GM23248 (cell line): ENCODE measurements at places on chromosomes 6 and 20. TPM values are rescaled to one million over a fixed set of nuclear protein-coding genes. Genes with fewer than 3 reads are reported as not detected.

GGT7 gene
- total RNA-seq: 9.2 and 10.2 TPM in 2 replicates

TREM1 gene
- total RNA-seq: not detected in 2 replicates

PACRG gene
- total RNA-seq: 0.13 TPM in 1 of 2 replicates, not detected in the other

SMIM26 gene
- total RNA-seq: 54.9 and 115 TPM in 2 replicates

MLIP gene
- total RNA-seq: not detected in 2 replicates

SLC26A8 gene
- not detected in 2 replicates for total RNA-seq

OGFR gene
- 42.4 and 52.2 TPM in 2 replicates for total RNA-seq

DNA sequence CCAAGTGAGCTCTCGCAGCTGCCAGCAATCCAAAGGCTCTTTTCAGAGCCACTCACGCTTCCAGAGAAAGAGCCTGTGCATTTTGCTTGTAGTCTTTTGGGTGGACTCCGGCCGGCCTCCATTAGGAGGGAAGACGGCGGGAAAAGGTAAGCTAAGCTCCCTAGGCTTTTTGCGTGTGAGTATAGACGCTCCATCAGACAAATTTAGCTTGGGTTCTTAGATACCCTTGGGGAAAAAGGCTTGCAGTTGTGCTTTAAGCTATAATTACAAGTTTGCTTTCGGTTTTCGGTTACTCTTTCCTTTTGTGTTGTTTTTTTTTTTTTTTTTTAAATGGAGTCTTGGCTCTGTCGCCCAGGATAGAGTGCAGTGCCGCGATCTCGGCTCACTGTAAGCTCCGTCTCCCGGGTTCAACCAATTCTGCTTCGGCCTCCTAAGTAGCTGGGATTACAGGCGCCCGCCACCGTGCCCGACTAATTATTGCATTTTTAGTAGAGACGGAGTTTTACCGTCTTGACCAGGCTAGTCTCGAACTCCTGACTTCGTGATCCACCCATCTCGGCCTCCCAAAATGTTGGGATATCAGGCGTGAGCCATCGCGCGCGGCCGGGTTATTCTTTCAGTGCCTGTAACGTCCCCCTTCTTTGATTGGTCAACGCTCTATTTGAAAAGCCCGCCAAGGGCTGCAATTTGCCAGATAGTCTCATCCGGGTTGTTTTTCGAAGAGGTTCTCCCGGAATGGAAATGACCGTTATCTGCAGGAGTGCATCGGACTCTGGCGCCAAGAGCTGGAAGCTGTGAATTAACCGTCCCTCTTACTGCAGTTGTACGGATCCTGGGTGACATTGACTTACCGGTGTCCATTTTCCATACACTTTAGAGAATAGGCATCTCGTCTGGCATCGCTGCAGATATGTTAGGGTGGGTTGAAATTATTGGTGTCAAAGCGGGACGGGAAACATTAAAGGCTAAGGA is 18.1 kb downstream of the OR2B2 start:
- no peaks in the 10 kb centered on the region for H3K36me3 ChIP-seq
- H3K27me3 ChIP-seq: no peaks in the 10 kb centered on the region
- H3K4me1 ChIP-seq: peaks cover 3% of the 10 kb centered on the region; the same call in 1 of the 2 replicates
- peak overlapping the region; percentile 74 for H3K27ac ChIP-seq
- peak; percentile 98 for DNase-seq

GRCh38 chr6:131642987-131643611 is 6.0 kb downstream of the ENPP3 start:
- no peak overlapping the region for H3K4me3 ChIP-seq
- DNase-seq: peak; percentile 36
- no peaks in the 10 kb centered on the region for H3K27me3 ChIP-seq
- H3K27ac ChIP-seq: no peak overlapping the region

- H3K4me3 ChIP-seq: no peak overlapping the region
- H3K36me3 ChIP-seq: 0 out of 2 replicates have a peak, but pooled peaks cover 3% of the 10 kb centered on the region
- H3K4me1 ChIP-seq: peaks cover 27% of the 10 kb centered on the region
- DNase-seq: peak; percentile 33
Measured at GRCh38 chr6:127298475-127298874, 31.8 kb downstream of the RNF146 start.

DNA sequence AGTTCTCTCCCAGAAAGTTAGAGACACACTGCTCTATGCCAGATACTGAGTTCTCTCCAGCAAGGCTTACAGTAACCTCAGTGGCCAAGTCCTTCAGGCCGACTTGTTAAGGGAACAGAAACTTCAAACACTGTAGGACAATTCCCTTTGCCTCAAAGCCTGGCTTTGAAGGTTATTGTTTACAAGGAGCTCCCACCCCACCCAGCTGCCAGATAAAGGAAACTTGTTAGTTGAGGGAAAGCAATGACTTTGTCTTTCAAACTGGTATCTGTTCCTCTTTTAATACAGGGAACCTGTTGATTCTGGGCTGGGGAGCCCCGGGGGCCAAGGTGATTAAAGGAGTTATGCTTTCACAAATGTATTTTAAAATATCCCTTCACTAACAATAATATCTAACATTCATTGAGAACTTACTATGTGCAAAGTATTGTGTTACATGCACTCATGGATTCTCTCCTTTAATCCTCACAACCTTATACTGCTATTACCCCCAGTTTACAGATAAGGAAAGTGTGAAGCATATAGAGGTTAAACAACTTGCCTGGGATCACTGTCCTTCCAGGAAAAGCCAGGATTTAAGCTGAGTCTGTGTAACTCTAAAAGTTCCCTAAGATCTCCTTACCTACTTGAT is 27.6 kb upstream of the CDKN1A start:
- H3K4me1 ChIP-seq: 0 out of 2 replicates have a peak, but pooled peaks cover 4% of the 10 kb centered on the region
- no peak overlapping the region for H3K4me3 ChIP-seq
- H3K36me3 ChIP-seq: no peaks in the 10 kb centered on the region
- DNase-seq: no peak

DNA sequence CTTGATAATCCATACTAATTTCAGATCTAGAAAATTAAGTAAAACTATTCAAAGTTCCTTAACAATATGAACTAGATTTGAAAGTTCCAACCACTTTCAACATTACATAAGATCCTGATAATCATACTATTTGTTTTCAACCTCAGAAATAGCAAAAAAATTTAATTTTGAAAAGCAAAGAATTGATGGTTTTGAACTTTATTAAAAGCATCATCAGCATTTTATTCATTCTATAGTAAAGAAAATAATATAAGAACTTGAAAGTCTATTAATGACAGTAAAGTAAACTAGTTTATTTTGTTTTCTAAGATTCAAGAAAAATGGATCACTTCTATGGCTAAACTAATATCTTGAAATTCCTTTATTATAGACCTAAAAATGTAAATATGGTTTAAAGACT is 26.8 kb downstream of the EYS start:
- no peaks in the 10 kb centered on the region for H3K4me1 ChIP-seq
- H3K27ac ChIP-seq: no peak overlapping the region
- H3K27me3 ChIP-seq: no peaks in the 10 kb centered on the region
- no peak overlapping the region for H3K4me3 ChIP-seq

DNA sequence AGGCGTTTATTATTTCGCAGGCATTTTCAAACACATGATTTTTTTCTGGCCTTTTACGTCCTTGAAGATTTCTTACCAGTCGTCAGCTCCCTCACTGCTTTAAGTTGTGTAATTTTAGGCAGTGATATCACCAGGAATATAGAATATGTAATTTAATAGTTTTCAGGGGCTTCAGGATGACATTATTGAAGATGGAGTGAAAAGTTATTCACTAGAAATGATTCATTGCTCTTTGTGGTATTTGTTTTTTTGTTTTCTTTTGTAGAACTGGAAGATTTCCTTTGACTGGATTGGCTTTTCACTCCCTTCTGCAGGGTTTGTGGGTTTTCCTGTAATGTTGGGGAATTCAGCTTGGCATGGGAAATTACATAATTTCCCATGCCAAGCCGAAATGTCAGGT is 2.0 kb downstream of the LRRC1 start:
- DNase-seq: peak; percentile 3
- no peaks in the 10 kb centered on the region for H3K27me3 ChIP-seq
- 0 out of 2 replicates have a peak overlapping the region, but pooled peaks have one; percentile 77 for H3K4me3 ChIP-seq
- H3K4me1 ChIP-seq: peaks cover 9% of the 10 kb centered on the region; the same call in 1 of the 2 replicates

GRCh38 chr6:42787063-42787472 is 5.2 kb downstream of the BICRAL start:
- no peak overlapping the region for H3K4me3 ChIP-seq
- H3K27me3 ChIP-seq: no peaks in the 10 kb centered on the region
- no peak overlapping the region for H3K27ac ChIP-seq
- no peaks in the 10 kb centered on the region for H3K36me3 ChIP-seq

GRCh38 chr6:130381459-130382380 is 15.9 kb downstream of the TMEM200A start:
- no peaks in the 10 kb centered on the region for H3K36me3 ChIP-seq
- no peak overlapping the region for H3K27ac ChIP-seq
- DNase-seq: no peak
- no peak overlapping the region for H3K4me3 ChIP-seq
- no peaks in the 10 kb centered on the region for H3K27me3 ChIP-seq

DNA sequence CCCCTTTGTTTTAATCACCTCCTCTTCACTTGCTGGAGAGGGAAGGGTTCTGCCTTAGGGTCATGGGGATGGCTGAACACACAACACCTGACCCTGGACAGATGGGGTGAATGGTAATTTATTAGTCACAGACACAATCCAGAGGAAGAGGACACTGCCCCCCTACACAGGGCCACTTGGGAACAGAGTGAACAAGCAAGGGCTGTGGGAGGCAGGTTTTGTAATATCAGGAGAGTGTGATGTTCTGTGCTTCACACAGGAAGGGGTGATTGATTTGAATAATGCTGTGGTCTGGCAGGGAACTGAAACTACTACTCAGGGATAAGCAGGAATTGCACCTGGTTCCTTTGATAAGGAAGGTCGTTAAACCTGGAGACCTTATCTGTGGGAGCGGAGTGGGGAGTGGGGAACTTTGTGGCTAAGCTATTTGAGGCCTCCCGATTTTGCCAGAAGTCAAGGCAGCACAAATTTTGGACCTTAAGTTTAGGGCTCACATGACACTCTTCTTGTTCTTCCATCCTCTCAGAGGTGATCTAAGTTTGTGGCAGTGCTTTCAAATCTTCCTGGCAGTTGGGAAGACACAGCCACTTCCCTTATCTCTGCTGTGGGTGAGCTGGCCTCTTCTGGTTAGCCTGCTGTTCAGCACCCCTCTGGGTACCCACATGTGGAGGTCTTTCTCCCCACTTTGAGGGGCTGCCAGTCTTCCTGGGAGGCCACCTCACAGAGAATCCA is 77.8 kb downstream of the CD164 start:
- H3K4me3 ChIP-seq: no peak overlapping the region
- no peaks in the 10 kb centered on the region for H3K36me3 ChIP-seq
- H3K27ac ChIP-seq: no peak overlapping the region
- H3K4me1 ChIP-seq: peaks cover 16% of the 10 kb centered on the region; the same call in 1 of the 2 replicates
- no peaks in the 10 kb centered on the region; the same call in 1 of the 2 replicates for H3K27me3 ChIP-seq

GRCh38 chr6:64280569-64280968 is 645.0 kb downstream of the PHF3 start:
- H3K4me3 ChIP-seq: no peak overlapping the region
- H3K27ac ChIP-seq: no peak overlapping the region
- no peaks in the 10 kb centered on the region for H3K36me3 ChIP-seq
- DNase-seq: peak; percentile 47
- no peaks in the 10 kb centered on the region for H3K4me1 ChIP-seq

- DNase-seq: peak; percentile 59
- H3K27ac ChIP-seq: peak overlapping the region; percentile 41
- peaks cover 47% of the 10 kb centered on the region for H3K4me1 ChIP-seq
- H3K36me3 ChIP-seq: no peaks in the 10 kb centered on the region
- no peaks in the 10 kb centered on the region for H3K27me3 ChIP-seq
Measured at GRCh38 chr6:130409418-130410100, 43.7 kb downstream of the TMEM200A start.

- peaks cover 12% of the 10 kb centered on the region for H3K4me1 ChIP-seq
- no peak overlapping the region for H3K4me3 ChIP-seq
- no peaks in the 10 kb centered on the region for H3K36me3 ChIP-seq
- no peaks in the 10 kb centered on the region for H3K27me3 ChIP-seq
Measured at GRCh38 chr6:81988446-81988845, 236.0 kb upstream of the TENT5A start.
